Activated CD4-positive, alpha-beta memory T cell treated with anti-CD3 and anti-CD28 coated beads for 36 hours (primary cell): ENCODE measurements at places on chromosomes 12 and 14. TPM values are rescaled to one million over a fixed set of nuclear protein-coding genes. Genes with fewer than 3 reads are reported as not detected.

- no peak for DNase-seq
Observed at GRCh38 chr14:83463500-83464098, 1929.9 kb upstream of the SEL1L start.

- no peak for DNase-seq
Observed at GRCh38 chr14:83520837-83521236, 1987.2 kb upstream of the SEL1L start.

DNA sequence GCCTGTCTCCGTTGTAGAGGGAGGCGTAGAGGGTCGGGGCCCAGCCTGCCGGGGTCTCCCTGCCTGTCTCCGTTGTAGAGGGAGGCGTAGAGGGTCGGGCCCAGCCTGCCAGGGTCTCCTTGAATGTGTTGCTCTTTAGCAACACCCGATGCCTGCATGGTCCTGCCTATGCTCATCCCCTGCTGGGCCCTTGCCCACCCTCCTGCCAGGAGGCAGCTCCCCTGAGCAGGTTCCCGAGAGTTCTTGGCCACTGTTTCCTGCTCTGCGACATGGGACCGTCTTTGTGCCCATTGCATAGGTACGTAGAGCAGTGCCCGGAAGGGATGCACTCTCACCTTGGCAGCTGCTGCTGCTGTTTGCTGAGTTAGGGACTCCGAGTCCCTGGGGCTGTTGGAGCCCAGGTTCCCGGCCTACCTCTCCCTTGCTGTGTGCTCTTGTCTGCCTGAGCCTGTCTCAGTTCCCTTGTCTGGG, 3.3 kb downstream of the KIF26A start:
- no peak for DNase-seq

GRCh38 chr14:35112641-35113040, 9.1 kb downstream of the PPP2R3C start:
- no peak for DNase-seq

- DNase-seq: no peak
Observed at GRCh38 chr14:55306938-55307589, 35.8 kb downstream of the FBXO34 start.

GRCh38 chr12:18148961-18149360, 59.0 kb upstream of the RERGL start:
- no peak for DNase-seq

- DNase-seq: no peak
Observed at GRCh38 chr12:46933947-46934346, 108.2 kb upstream of the SLC38A4 start.

DNA sequence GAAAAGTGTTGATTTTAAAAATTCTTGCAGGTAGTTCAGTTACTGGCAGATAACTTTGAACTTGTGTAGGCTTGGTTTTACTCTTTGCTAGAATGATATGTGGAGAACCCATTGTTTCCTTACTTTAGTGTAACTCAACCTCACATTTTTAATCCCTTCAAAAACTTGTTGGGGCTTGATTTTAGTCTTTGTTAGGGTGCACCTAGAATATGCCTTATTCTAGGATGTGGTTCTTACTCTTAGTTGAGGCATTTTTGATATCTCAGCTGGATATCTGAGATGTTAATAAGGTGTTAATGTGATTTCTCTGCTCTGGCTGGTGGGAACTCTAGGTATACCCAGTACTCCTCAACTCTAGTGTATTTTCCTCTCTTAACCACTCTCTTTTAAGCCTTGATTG, 10.0 kb downstream of the MNAT1 start:
- DNase-seq: no peak

DNA sequence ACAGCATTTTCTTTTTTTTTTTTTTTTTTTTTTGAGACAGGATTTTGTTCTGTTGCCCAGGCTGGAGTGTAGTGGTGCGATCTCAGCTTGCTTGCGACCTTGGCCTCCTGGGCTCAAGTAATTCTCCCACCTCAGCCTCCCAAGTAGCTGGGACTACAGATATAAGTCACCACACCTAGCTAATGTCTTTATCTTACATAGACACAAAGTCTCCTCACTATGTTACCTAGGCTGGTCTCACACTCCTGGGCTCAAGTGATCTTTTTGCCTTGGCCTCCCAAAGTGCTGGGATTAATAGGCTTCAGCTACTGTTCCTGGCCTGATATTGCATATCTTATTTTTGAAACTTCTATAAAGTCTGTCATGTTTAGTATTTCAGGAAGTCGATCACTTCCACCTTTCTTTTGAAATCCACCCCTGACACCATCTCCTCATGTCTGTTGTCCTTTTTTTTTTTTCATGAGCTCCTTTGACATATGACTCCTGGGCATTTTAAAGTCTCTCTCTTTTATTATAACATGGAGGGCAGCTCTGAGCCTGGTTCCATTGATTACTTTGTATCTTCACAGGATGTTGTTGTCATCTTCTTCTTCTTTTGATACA, 5.9 kb upstream of the A2ML1 start:
- DNase-seq: no peak

- no peak for DNase-seq
Observed at GRCh38 chr12:64304571-64304970, 82.5 kb upstream of the KICS2 start.

DNA sequence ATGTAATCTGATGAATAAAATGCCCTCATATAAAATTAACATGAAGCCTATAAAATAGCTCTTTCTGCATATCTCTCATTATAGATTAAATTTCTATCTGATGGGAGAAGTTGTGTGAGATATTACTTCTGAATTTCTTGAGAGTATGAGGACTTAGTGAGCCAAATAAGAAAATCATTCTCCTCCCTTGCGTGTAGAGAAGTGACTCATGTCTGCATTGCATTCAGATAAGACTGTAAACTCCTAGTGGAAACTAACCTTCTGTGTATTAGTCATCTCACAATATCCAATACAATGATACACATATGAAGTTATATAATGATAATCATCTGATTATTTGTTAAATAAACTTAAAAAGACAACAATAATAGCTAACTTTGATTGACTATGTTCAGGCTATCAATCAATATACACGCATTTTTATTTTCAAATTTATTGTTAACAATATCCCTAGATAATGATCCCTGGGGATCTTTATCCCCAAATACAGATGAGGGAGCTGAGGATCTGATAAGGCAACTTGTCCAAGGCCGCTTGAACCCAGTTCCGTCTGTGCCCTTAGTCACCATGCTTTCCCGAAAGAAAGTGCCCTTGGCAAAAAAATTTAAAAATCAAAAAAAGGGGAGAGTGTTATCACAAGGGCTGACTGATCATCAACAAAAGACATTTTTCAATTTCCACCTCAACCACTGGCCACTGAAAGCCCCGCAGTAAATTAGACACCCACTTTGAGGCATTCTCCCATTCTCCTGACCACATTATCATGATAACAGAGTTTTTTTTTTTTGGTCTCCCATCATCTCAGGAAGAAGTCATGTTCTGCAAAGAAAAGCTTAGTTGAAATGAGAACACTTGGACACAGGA, 189.2 kb upstream of the RASSF8 start:
- DNase-seq: no peak

DNA sequence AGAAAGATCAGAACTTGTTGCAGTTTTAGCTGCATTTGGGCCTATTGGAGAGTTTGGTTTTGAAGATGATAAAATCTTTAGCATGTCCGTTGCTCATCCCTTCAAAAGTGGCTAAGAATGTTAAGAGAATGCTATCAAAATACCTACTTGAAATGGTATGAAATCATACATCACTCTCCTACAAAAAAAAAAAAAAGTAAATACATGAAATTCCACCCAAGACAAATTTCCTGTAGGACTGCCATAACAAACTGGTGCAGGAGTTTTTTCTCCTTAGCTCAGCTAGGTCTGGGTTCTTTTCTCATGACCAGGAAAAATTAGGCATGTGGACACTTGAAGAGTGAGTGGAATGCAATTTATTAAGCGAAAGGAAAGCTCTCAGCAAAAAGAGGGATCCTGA, 15.9 kb upstream of the FAR2 start:
- no peak for DNase-seq

Gene TAS2R43
- total RNA-seq: not detected

Gene MUCL1
- total RNA-seq: not detected

Gene KERA
- total RNA-seq: not detected

Gene RPAP3
- total RNA-seq: 49.4 TPM

Gene KRT75
- total RNA-seq: not detected

Gene PLCZ1
- not detected for total RNA-seq

Gene PRIMA1
- not detected for total RNA-seq

Gene PIWIL1
- total RNA-seq: not detected
